ENCODE measurements at places on chromosomes 12 and 14.

DNA sequence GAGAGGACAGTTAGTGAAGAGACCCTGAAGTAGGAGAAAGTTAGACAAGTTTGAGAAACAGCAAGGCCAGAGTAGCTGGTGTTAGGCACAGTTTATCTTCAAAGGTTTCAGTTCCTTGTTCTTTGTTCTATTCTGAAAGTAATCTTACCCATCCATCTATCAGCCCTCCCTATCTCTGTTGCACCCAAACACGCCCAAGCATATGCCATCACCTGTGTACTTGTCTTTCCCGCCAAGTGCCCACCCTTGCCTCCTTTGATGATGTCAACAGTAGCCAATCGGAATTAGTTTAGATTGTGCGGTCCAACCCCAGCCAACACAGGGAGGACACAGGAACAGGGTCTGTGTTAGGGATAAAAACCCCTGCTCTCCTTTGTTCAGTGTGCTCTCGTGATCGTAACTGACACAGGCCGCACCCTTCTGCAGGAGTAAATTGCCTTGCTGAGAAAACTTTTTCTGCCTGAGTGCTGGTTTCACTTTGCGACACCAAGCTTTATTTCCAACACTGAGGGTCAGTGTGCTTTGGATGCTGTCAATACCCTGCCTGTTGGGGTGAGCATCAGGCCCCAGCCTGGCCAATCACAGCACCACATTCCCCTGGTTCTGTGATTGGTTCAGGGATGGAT, 4.7 kb upstream of the TMEM229B start:
- no peak for DNase-seq

DNA sequence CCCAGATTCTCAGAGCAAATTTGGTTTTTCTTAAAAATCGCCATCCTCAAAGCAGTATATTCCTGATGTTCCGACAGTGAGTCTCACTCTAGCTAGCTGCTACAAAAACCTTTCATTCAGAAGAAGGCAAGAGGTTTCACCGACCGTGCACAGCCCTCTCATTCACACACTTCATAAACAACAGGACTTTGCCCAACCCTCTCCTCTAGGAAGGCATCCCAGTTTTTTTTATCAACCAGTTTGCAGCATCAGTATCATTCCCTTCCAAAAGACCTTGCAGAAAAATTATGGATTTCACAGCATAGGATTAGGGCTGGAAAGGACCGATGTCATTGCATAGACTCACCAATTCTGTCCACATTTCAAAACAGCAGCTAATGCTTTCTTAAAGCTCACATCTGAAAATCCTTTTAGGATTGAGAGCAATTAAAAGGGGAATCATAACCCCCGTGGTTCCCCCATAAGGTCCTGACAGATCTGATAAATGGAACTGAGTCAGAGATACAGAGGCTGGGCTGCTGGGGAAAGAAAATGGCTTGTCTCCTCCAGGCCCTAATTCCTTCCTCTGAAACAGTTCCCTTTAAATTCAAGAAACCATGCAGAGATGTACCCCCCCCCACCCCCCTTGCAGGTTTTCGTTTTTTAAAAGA, 597 bp downstream of the SVOP start:
- DNase-seq: no peak

GRCh38 chr14:74504874-74505720, 11.5 kb downstream of the ISCA2 start:
- DNase-seq: no peak

- no peak for DNase-seq
These were observed 13.3 kb downstream of the SLC15A4 start for GRCh38 chr12:128810182-128811127.

DNA sequence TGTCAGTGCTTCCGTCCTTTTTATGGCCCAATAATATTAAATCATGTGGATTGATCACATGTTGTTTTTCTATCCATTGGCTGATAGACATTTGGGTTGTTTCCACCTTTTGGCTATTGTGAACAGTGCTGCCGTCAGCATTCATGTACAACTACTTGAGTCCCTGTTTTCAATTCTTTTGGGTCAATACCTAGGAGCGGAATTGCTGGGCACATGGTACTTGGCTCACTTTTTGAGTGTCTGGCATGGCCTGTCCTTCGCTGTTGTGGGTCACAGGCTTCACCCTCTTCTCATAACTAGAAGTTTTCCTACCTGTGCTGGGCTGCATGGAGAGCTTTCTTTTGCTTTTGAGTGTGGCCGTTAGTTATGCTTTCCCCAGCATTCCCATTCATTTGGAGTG, 72.7 kb downstream of the DNAH10 start:
- DNase-seq: no peak

- no peak for DNase-seq
These were observed 1.5 kb upstream of the EFS start for GRCh38 chr14:23366426-23366921.

- no peak for DNase-seq
These were observed 1538.3 kb upstream of the SEL1L start for GRCh38 chr14:83071888-83072501.

GRCh38 chr14:56026506-56026905, 91.7 kb upstream of the PELI2 start:
- DNase-seq: no peak

DNA sequence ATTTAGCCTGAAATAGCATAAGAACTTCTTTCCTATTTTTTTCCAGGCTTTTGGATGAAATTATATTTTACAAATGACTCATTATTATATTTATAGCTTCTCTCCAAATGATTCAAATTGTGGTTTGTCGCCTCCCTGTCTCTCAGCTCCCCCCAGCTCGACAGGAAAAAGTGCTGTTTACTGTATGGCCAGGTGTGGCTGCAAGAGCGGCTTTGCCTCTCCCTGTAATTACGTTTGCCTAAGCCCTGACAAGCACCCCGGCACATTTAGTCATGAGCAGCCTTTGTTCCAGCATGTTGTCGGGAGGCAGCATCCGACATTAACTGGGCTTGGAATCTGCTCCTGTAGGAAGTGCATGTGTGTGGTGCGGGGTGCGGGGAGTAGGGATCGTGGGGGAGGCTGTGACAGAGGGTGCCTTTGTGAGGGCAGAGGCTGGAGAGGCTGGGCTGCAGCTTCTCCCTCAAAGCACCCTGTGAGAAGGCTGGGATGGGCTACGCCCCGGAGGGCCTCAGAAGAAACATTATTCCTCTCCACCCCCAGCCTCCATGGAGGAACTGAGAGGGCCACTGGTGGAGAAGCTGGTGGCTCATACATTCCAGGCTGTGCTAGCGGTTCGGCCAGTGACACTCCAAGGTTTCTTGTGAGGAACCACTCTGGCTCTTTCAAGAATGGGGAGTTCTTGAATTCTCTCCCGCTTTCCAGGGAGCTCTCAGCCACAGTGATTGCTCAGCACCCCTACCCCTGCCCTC, 42.1 kb upstream of the CTDSP2 start:
- DNase-seq: no peak

DNA sequence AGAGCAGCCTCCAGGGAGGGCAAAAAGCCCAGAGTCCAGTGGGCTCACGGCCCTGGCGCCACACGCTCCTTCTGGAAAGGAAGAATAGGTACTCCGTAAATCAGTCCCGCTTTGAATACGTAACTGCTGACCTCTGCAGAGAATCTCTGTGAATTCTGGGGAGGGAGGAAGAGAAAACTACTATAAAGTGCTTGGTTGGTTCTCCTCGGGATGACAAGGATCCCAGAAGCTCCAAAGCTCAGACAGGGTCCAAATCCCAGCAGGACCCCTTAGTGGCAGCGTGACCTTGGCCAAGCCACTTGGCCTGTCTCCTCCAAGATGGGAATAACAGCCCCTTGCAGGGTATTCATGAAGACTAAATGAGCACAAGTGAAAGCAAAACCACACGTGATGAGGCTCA, 31.7 kb downstream of the ANO2 start:
- DNase-seq: no peak
